Erythroblast (primary cell): ENCODE measurements at places on chromosomes 7 and 10.

- DNase-seq = no peak
Measured at GRCh38 chr10:80136134-80136571, 3.6 kb downstream of the PLAC9 start.

- DNase-seq = no peak
Measured at GRCh38 chr10:42850931-42851330, 68.3 kb downstream of the BMS1 start.

GRCh38 chr10:99659031-99659867, at the start of gene ENTPD7:
ENTPD7 (plus strand) TSS chr10:99659509; CDS start chr10:99659957, 448 bp downstream.
- DNase-seq = peak; percentile 96

- no peak for DNase-seq
Measured at GRCh38 chr10:97019213-97019844, 166.4 kb downstream of the SLIT1 start.

DNA sequence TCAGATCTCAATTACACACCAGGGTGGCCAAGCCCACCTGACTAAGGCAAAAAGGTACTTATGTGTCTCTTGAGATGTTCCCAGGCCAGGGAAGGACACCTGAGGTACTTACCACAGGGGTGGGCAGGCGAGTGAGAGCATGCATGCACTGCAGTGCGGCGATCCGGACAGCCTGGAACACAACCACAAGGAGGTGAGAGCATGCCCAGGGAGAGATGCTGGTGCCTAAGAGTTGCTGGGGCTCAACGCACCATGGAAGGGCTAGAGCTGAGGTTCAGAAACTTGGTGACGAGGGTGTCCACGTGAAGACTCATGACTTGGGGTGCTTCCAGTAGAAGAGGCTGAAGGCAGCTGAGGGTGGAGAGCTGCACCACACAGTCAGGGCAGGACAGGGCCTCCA, 13.1 kb downstream of the ZDHHC16 start:
- DNase-seq = no peak

GRCh38 chr10:1576467-1577372, 160.6 kb downstream of the ADARB2 start:
- DNase-seq = no peak
